Cortex of kidney (tissue), 1 donor: ENCODE measurements at places on chromosomes 1 and 21.

GRCh38 chr1:241161188-241161689 lies 195.8 kb downstream of the RGS7 start:
- no peak for DNase-seq

GRCh38 chr1:3314491-3315381 lies 139.7 kb upstream of the ARHGEF16 start:
- no peak for DNase-seq

GRCh38 chr21:41640748-41641509 lies 125.9 kb downstream of the RIPK4 start:
- no peak for DNase-seq

DNA sequence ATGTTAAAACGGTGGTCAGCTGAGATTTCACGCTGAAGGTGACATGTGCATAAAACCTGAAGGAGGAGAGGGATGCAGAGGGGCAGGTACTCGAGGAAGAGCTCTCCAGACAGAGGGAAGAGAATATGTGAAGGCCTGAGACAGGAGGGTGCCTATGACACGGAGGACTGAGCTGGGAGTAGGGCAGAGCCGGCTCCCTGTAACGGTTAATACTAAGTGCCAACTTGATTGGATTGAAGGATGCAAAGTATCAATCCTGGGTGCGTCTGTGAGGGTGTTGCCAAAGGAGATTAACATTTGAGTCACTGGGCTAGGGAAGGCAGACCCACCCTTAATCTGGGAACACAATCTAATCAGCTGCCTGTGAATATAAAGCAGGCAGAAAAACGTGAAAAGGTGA lies 136.2 kb upstream of the SYT6 start:
- no peak for DNase-seq

GRCh38 chr1:184892116-184892515 lies 82.2 kb downstream of the NIBAN1 start:
- no peak for DNase-seq

DNA sequence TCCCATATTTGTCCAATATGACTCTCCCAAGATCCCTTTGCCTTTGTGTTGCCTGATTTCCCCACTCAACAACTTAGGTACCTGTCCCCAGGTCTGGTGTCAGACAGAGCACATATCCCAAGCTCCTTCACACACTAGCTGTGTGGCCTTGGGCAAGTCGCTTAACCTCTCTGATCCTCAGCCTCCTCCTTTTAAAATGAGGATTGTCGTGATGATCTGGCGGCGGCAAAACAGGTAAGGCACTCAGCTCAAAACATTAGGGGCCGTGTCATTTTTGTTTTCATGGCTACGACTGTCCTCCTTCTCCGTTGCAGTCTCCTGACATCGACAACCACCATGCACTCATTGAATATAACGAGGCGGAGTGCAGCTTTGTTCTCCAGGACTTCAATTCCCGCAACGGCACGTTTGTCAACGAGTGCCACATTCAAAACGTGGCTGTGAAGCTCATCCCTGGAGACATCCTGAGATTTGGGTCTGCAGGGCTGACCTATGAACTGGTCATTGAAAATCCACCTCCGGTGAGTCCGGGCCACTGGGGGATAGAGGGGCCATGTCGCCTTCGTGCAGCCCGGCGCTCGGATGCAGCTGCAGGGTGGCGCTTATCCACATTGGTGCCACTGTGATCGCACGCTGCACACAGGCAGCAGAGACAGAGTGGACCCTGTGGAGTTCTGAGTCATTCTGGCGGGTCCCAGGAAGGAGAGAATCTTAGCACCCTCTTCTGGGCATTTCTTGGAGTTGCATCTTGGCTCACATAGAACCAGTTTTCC lies 25.2 kb downstream of the FHAD1 start:
- no peak for DNase-seq

GRCh38 chr1:232908831-232909230 lies 41.6 kb upstream of the NTPCR start:
- DNase-seq: no peak

GRCh38 chr1:66337249-66337648 lies 196.7 kb upstream of the SGIP1 start:
- DNase-seq: no peak

DNA sequence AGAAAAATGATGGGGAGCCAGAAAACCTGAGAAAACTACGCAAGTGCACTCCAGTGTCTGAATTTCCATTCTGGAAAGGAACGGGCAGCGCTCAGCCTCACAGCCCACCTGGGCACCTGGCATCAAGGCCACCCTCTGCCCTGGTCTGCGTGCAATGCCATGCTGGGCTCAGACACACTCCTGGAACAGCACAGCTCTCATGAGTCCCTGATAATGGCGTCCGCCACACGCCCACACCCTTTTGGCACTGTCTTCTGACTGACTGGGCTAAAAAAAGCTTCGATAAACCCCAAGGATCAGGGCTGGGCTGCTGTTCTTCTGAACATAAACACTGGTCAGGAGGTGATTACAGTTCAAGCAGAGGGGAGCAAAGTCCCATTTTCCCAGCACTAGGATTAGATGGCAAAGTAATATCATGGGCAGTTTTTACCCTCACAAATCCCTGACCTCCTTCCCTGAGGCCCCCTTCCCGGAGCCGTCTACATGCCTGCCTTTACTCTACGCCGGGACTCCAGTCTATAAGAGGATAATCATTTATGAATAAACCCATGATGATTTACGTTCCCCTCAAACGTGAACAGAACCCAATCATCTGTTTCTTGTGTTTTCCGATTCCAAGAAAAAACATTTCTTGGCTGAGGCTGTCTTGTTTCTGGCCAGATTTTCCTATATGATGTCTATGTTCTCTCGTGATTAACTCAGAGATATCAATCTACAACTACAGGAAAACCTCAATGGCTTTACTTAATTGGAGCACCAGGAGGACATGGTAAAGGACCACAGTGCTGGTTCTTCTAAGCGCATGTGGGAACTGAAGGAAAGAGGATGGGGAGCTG lies 22.6 kb downstream of the RCAN1 start:
- DNase-seq: no peak

GRCh38 chr1:117664314-117664713 lies 58.5 kb downstream of the TENT5C start:
- no peak for DNase-seq

DNA sequence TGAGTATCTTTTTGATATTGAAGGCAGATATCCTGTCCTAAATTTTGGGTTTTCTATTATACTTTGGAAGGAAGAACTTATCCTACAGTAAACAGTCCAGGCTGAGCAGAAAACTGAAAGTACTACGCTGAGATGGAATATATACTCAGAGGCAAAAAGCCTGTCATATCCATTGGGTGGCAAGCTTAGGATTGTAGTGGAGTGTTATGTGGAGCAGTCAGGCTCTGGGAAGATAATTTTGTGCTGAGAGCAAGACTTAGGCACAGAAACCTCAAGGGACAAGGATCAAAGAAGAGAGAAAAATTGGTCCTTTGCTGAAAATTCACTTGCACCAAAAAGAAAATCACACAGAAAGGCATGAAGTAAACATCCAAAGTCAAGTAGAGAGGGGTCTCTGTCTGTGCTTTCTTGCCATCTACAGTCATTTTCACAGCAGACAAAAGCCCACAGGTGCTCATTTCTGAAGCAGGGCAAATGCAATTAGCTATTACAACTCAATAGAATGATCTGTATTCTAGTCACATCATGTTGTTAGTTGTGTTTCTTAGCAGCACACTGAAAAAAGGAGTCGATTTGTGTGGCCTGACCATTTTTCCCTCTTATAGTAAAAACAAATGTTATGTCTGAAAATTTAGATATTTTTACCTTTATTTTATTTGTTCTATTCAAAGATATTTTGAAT lies 38.5 kb downstream of the CRB1 start:
- no peak for DNase-seq

DNA sequence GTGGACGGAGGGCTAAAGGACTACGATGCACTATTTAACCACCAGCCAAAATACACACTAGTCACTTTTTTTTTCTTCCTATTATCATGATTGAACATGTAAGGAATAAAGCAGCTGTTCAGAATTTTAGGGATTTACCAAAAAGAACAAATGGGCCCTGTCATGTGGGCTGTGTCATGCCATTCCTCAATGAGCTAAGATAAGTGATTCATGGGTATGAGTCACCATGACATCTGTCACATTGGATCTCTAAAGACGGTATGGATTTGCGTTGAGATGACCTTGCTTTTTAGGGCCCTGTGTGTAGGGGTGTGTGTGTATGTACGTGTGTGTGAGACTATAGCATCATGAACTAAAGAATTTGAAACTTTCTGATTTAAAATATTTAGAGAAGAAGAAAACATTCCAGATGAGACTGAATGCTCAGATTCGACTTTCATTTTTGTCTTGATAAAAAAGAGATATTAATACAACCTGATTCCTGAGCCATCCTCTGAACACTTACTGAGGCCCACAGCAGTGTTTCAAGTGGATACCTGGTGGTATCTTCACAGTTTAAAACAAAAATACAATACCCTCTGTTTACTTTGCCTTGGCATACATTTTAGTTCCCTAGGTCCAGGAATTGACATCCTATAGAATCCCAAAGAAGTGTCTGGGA lies 246.1 kb upstream of the DUSP10 start:
- DNase-seq: no peak

- DNase-seq: no peak
Observed at GRCh38 chr1:180287988-180288705, 58.1 kb downstream of the LHX4 start.

DNA sequence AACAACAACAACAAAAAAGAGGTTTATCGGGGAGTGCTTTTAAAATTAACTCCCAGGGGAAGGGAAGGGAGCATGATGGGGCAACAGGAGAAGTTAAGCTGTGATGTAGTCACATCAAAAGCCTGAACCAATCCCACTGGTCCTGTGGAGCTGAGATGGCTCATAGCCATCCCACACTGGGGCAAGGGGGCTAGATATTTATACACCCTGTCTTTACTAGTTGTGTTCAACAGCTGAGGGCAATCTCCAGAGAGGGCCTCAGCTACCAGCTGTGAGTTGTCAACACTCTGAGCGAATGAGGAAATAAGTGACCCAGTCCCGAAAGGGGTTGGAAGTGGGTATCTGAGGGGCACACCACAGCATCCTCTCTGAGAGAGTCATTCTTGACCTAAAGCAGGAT lies 31.0 kb upstream of the CREG1 start:
- DNase-seq: no peak

DNA sequence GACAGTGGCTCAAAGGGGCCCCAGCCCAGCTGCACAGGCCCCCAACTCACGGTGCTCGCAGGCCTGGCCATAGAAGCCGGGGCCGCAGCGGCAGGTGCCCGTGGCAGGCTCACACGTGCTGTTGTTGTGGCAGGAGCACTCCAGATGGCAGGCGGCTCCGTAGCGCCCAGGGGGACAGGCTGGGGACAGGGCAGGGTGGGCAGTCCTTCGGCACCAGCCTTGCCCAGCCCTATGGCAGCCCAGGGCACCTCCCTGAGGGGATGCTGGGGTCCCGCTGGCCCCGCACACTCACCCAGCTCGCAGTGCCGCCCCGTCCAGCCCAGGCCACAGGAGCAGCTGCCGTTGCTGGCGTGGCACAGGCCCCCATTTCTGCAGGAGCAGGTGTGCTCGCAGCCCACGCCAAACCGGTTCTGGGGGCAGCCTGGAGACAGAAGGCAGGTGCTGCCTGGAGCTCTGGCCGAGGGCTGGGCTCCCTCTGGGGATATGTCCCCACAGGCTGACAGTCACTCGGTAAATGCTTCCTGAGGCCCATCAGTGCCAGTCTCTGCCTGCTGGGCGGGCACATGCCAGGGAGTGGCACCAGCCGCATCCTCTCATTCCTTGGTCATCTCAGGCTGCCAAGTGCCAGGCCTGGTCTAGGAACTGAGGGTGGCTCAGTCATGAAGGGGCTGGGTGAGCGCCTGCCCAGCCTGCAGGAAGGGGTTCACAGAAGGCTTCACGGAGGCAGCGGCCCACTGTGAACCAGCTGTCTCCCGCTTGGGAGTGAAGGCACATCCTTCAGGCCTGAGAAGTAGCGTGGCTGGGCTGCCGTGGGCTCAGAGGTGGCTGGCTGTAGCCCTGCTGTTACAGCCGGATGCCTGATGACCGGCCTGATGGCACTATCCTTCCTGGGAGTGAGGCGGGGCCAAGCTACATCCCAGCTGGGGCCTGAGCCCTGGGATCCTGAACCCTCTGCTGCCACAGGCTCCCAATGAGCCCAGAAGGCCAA lies 40.1 kb downstream of the ARHGEF16 start:
- DNase-seq: no peak

DNA sequence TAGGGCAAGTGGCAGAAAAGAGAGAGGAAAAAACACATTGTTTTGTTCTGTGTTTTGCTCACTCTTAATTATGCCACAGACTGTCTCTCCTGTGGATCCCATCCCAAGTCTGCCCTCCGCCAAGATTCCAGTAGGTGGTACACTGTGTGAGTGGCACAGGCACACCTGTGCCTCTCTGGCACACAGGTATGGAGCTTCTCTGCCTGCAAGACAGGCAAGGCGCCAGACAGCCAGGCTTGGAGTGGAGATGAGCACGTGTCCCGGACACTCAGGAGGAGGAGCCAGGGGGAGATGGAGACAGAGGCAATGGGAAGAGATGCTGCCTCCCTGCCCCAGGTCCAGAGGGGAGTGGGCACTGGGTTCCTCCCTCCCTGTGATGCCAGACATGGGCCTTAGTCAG lies 6.5 kb upstream of the GRIK3 start:
- DNase-seq: no peak
